ENCODE measurements at places on chromosomes 13 and 19.
A peak's percentile ranks its signal among the peaks of the same experiment; 100 is the strongest.

- no peak for DNase-seq
Measured at GRCh38 chr13:106660746-106661625, 93.0 kb upstream of the ARGLU1 start.

- peak; percentile 94 for DNase-seq
Measured at GRCh38 chr13:110520431-110521295, 40.9 kb downstream of the RAB20 start.

DNA sequence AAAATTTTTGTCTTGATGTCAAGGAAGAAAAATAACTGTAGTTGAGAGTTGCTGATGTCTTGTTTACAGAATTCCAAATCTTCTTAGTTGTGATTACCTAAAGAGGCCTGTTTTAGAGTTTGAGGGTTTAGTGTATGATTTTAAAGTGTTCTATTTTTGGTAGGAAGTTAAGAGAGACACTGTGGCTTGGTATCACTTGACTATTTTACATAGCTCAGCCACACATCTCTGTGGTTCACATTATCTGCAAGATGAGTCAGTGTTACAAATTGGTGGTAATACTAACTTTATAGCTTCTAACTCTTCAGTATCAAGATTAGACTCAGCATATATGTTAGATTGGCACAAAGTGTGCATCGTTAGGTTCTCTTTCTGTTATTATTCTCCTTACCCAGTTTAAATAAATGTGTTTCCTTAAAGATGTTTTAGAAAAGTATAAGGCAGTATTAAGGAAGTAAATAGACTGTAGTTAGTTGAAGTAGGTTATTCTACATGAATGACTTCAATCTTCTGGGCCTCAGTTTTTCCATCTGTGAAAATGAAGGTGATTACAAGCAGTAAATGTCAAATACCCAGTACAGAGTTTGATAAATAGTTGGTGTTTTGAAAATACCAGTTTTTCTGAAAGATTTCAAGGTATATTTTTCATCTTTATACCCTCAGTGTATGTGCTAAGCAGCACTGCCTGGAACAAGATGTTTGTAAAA, 33.4 kb downstream of the COG6 start:
- DNase-seq = no peak

DNA sequence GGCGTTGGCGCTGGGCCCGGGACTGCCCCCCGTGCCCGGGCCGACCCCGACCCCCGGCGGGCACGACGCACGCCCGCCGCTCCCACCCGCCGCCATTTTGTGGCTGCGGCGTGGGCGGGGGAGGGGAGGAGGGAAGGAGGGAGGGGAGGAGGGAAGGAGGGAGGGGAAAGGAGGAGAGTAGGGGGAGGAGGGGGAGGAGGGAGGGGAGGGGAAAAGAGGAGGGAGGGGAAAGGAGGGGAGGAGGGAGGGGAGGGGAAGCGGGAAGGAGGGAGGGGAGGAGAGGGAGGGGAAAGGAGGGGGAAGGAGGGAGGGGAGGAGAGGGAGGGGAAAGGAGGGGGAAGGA, at the start of gene BTBD2:
TSS of gene BTBD2 (minus strand) at position 107 of the 343 bp plus-strand sequence. CDS start at position 96, 11 bp downstream.
- DNase-seq = peak; percentile 91

DNA sequence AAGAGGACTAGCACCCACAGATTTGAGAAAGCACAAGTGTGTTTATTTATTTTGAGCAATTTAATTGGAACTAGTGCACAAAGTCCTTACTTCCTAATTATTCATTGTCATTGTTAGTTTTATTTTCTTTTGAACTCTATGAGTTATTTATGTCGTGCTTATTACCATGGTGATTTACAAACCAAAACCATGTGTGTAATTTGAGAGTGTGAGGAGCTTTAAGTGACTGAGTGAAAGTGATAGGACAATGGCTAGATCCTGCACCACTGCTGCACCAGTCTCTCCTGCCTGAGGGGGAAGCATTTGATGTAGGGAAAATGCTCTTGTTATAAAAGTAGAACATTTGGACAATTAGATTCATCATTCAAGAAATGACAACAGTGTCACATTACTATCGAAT, 172.3 kb upstream of the KLF12 start:
- peak; percentile 82 for DNase-seq
